ACHN (cell line): ENCODE measurements at places on chromosomes 3 and 15.

GRCh38 chr3:16476636-16477035 is 36.9 kb downstream of the RFTN1 start:
- DNase-seq, result no peak

GRCh38 chr3:142884531-142884930 is 4.4 kb downstream of the PCOLCE2 start:
- no peak for DNase-seq

- DNase-seq, result no peak
These were observed 152.4 kb downstream of the LEKR1 start for GRCh38 chr3:156978481-156978961.

DNA sequence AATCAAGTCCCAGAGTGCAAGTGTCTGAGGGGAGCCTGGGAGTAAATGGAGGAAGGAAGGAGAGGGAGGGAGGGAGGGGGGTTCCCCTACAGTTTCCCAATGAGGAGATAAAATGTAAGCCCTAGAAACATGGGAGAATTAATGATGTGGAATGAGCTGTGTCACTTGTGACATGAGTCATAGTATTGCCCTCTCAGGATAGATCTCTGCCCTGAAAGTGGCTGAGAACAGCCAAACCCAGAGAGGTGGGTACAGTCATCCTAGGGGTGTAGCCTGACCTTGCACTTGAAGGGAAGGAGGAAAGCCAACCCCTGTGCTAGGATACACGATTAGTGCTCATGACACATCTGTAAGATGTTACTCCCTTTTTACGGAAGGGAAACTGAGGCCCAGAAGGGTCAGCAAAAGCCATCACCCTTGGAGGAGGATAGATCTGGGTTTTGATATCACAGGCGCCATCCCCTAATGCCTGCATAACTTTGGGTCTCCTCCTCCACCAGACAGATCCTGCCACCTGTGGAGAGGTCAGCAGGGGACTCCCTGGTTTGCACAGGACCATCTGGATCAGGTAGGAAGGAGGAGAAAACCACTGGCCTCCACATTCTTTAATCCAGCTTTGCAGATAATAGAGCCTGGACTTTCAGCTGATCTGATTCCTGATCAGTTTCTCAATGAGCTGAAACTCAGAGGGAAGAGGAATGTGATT is 23.1 kb upstream of the USP3 start:
- peak; percentile 86 for DNase-seq

- DNase-seq, result no peak
These were observed 50.6 kb downstream of the AGTR1 start for GRCh38 chr3:148748283-148748682.

DNA sequence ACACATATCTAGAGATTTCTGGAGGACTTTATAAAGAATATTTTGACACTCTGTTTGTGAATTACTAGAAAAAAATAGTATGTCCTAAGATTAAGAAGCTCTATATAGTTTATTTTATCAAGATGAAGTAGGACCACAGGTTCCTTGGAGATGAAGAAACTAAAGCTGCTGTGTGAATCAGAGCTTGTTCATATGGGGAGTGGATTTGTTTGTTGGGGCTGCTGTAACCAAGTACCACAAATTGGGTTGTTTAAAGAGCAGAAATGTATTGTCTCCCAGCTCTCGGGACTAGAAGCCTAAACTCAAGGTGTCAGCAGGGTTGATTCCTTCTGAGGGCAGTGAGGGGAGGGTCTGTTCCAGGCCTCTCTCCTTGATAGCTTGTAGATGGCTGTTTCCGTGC is 270.6 kb upstream of the UMPS start:
- DNase-seq, result no peak

GRCh38 chr3:172087602-172088580 is 48.5 kb downstream of the FNDC3B start:
- DNase-seq, result no peak

DNA sequence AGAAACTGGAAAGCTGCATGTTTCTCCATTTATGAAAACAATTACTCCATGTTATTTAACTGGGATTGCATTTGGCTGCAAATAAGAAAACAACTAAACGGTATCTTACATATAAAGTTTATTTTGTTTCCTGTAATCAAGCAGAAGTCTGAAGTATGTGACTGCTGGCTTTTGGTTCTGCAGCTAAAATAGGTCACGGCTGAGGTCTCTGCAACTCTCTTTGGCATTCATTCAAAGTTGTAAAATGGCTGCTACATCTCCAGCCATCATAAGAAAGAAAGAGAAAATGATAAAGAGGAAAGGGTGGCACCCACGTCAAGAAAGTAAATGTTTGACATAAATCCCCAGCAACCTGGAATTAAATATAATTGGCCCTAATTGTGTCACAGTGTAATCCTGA is 406.1 kb downstream of the TBC1D5 start:
- DNase-seq, result no peak

DNA sequence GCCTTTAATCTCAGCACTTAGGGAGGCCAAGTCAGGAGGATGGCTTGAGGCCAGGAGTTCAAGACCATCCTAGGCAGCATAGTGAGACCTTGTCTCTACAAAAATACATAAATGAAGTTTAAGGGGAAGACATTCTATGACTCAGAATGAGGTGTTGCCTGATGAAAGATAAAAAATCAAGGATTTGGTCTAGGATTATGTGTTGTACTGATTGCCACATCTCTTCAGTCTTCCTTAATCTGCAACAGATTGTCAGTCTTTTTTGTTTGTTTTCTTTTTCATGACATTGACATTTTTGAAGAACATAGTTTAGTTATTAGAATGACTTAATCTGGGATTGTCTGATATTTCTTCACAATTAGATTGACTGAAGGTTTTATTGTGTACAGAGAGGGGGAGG is 26.3 kb upstream of the DPPA4 start:
- DNase-seq, result no peak

GRCh38 chr15:42102646-42103235 is 8.4 kb upstream of the PLA2G4D start:
- DNase-seq, result no peak

GRCh38 chr15:98802187-98802586 is 153.8 kb downstream of the IGF1R start:
- DNase-seq, result no peak

DNA sequence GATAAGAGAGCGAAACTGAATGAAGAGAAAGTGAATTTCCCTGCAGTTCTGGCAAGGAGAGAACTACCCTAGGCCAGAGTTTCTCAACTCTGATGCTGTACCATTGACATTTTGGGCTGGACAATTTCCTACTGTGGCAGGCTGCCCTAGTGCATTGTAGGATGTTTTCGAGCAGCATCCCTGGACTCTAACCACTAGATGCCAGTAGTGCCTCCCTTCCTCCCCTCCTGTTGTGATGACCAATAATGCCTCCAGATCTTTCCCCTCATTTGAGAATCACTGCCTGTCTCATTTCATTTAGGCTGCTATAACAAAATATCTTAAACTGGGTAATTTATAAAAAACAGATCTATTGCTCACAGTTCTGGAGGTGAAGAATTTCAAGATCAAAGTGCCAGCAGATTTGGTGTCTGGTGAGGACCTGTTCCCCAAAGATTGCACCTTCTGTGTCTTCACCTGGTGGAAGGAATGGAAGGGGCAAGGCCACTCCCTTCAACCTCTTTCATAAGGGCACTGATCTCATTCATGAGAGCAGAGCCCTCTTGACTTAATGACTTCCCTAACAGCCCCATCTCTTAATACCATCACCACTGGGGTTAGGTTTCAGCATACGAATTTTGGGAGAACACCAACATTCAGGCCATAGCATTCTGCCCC is 188.9 kb upstream of the MEIS2 start:
- DNase-seq, result peak; percentile 4

GRCh38 chr3:41018855-41019254 is 180.4 kb upstream of the CTNNB1 start:
- no peak for DNase-seq

GRCh38 chr3:141853629-141854168 is 22.7 kb upstream of the ATP1B3 start:
- no peak for DNase-seq

- DNase-seq, result no peak
These were observed 41.2 kb downstream of the BOC start for GRCh38 chr3:113252553-113252952.

DNA sequence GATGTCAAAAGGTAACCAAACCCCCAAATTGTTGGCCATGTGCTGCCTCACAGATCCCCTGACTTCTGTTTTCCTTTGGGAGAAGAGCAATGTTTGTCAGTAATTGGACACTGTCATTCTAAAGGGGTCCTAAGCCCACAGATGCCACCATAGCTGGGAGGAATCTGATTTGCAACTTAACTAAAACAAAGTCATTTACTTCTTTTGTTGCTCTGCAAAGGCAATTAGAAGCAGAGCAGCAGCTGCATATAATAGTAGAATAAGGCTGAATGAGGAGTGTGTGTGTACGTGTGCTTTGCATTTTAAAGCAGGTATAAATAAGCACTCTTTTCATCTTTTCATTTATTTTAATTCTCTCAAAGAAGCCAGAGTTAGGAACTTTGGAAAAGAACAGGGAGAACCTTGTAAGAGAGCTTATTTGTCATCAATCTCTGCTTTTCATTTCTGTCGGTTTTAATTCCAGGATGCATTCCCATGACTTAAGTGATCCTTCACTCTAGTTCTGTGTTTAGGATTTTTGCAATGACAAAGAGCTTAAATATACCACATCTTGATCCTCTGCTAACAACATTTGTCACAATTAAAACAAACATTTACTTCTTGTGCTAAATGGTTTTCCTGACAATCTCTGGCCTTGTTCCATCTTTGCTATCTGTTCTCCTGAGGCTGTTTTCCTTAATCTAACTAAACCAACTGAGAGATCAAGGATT is 530.2 kb upstream of the CBLB start:
- DNase-seq, result no peak

- DNase-seq, result no peak
These were observed 207.1 kb downstream of the PTPRG start for GRCh38 chr3:61768284-61769037.

DNA sequence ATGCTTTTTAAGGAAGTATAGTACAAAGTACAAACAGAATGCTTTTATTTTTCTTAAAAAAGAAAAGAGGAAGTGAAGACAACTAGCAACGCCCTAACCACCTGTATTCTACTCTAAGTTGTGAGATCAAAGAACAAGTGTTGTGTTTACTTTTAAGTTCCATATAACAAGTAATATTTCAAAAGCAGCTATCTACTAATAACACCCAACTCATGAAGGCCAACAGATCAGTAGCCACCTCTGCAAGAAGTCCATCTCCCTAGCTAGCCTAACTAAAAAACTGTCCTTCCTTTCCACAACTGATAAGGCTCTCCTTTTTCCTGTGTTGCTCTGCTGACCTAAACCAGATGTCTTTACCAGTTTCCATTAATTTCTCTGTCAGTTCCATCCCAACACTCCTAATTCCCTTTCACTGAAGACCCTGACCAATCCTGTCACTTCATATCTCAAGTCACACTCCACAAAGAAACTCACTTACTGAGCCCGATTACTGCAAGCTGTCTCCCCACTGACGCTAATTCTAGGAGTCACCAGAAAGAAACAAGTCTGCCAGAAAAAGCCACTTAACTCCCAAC is 26.9 kb downstream of the PHC3 start:
- no peak for DNase-seq

GRCh38 chr3:114329823-114330222 is 36.0 kb downstream of the TIGIT start:
- no peak for DNase-seq

DNA sequence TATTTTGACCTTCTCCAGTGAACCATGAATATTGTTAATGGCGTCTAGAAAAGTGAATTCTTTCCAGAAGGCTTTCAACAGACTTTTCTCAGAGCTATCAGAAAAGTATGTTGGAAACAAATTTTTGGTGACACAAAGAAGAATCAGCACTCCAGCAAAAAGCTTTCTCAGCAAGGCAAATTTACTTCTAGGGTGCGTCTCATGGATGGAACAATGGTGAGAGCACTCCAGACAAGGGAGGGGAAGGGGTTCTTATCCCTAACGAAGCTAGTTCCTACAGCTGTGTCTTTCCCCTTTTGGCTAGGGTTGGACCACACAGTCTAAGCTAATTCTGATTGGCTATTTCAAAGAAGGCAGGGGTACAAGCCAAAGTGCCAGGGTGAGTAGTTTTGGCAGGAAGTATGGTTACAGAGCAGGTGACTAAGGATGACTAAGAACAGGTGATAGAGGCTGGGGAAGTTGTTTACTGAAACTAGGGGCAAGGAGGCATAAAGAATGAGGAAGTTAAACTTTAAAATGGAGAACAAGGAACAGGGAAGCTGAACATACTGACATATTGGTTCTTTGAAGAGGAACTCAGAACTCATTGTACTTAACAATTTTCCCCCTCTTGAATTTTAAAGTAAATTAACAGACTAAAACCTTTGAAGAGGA is 959.8 kb downstream of the NAALADL2 start:
- no peak for DNase-seq

GRCh38 chr3:31853580-31853979 is 127.5 kb downstream of the OSBPL10 start:
- no peak for DNase-seq

- DNase-seq, result no peak
These were observed 14.3 kb downstream of the CEP152 start for GRCh38 chr15:48796521-48796920.

DNA sequence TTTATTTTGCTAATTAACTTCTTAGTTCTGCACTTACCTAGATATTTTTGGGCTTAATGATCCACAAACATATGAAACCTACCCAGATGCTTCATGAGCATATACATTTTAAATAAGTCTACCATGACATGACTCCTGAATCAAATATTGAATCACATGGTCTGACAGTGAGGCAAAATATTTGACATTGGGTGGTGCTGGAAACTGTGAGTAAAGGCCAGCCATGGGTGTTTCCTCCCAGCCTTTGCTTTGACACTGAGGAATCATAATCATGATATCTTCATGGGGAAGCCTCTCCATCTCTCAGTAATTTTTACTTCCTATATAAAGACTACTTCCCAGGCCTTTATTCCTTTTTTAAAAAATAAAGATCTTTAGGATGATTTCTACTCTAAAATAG is 22.8 kb upstream of the SSR3 start:
- DNase-seq, result no peak

DNA sequence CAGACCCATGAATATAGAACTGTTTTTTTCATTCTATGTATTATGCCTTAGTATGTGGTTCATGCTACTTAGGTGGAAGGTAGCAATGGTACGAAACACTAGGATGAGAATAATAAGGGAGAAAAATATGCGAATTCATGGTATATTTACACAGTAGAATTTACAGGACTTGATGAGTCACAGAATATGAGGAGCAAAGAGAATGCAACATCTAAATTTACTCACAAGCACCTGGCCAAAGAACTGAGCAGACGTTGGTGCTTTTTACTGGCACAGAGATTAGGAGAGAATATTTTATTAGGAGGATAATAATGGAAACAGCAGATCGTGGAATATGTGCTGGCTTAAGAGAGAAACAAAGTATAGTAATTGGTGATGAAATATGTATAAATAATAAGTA is 785.4 kb upstream of the ROBO1 start:
- no peak for DNase-seq

GRCh38 chr15:74294010-74294409 is 57.9 kb downstream of the CCDC33 start:
- no peak for DNase-seq

DNA sequence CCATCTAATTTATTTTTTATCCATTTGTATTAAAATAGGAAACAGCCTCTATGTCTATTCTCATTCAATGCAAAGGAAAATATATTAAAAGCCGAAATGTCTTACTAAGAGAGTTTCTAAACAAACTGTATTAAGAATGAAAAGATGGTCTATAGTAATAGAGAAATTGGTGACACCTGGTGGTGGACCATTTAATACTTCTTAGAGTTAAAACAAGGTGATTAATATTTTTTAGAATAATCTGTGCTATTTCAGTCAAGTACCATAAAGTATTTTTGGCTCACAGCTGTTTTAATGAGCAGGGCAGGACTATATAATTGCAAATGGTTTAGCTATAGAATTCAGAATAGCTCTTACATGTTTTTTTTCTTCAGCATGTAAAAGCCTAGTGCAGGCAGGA is 55.7 kb downstream of the SYNPR start:
- no peak for DNase-seq
